ENCODE measurements at places on chromosomes 13 and 19. TPM values are rescaled to one million over a fixed set of nuclear protein-coding genes. Genes with fewer than 3 reads are reported as not detected.

Gene CCDC70
- not detected for total RNA-seq

- no peak for DNase-seq
Measured at GRCh38 chr19:11767633-11768133, 883 bp downstream of the ZNF441 start.

- DNase-seq: no peak
Measured at GRCh38 chr13:100520936-100521850, 67.4 kb downstream of the GGACT start.

- DNase-seq: no peak
Measured at GRCh38 chr13:50613356-50613831, 230.1 kb downstream of the DLEU7 start.

DNA sequence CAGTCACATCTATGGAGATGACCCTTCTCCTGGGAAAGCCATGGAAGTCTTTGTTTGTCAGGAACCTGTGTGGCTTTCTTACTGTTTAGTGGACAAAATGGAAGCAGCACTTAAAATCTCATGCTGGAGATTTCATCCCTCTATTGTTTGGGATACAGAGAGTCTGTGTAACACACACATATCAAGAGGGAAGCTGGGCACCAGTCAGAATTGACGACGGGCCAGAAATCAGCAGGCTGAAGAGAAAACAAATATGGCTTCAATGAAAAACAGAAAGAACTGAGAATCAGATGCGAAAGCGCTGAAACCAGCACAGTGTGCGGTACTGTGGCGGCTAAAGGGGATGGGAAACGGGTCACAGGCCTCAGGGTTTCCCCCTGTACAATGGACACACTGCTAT is 72.2 kb upstream of the WASF3 start:
- DNase-seq: no peak
